ENCODE measurements at places on chromosomes 1 and 21.

DNA sequence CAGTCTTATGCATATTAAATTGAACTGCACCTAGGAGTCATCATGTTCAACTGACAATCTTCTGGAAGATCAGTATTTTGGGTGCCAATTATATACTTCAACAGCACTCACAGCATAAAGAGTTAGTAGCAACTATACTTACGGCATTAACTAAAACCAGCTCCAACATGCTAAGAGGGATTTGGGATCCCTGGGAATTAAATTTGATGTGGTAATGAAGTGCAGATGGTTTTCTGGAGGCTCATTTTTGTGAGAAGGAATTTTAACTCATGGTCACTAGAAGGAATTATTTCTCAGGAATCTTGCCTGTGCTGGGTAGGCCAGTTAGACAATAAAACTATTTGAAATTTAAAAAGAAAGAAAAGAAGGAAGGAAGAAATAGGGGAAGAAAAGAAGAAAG is 18.3 kb downstream of the IFI44 start:
- DNase-seq = peak; percentile 13

DNA sequence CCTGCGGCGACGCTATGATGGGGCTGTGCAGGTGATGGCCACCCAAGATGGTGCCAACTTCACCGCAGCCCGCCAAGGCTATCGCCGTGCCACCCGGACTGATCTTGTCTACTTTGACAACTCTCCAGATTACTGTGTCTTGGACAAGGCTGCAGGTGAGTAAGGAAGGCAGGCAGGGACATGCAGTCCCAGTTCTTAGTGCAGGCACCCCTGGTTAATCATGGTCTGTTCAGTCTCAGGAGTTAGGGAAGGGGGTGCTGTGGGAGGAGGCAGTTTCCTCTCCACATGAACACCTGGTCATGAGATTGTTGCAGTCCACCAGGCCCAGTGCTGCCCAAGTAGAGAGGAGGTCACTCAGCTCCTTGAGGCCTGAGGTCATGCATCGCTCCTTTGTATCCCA is 8.5 kb downstream of the WNT2B start:
- DNase-seq = no peak

DNA sequence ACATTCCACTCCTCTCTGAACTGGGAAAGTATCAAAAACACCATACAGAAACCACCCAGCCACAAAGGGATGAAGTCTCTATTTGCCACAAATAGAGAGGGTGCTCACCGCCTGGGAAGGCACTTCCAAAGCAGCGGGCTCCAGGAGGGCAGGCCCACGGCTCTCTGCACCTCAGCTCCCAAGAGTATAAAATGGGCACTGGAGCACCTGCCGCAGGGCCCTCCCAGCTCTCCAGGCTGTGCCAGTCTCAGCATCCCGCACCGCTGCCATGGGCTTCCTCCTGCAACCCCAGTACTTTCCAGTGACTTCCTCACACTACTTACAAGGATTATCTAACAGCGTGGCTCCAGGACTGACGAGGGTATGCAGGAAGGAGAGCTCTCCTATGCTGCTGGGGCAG is 14.4 kb downstream of the C2CD2 start:
- no peak for DNase-seq

DNA sequence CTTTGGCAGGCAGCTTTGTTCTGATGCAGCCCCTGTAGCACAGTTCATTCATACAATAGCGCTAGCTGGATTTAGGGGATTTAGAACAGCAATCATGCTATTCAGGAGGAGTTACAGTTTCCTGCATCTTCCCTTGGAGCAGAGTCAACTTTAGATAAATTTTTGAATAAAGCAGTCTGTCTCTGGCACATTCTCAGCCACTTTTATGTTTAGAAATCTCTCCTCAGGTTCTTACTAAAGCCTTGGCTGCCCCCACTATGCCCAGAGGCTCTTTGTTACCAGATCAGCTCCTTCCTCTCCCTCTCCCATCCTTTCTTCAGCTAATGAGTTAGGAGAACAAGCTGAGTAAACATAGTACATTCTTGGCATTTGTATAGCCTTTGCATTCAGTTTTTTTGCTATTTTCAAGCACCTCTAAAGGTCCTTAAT is 17.0 kb upstream of the PIGC start:
- no peak for DNase-seq

DNA sequence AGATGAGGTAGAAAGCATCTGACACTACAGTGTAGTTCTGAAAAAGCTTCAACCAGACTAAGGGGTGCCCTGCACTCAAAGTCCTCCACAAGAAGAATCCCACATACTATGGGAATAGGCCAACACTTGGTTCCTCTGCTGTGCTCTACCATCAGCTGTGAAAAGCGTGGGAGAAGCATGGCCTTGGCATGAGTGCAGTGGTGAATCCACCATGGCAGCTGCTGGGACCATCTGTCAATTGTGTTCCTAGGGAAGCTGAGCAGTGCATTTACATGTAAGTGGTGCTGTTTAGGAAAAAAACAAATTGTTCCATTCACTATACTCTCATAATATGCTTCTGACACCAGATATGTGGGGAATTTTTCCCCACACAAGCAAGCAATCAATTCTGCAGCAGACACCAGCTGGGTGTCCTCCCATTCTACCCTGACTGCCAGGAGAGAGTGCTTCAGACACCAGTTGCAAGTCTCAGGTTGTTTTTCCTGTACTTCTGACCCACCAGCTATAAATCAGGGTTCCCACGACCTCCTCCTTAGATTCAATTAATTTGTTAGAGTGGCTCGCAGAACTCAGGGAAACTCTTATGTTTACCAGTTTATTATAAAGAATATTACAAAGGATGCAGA is 230.8 kb upstream of the CHRM3 start:
- DNase-seq = no peak

- peak; percentile 18 for DNase-seq
Observed at GRCh38 chr1:245983294-245983967, 523.6 kb downstream of the SMYD3 start.

- DNase-seq = no peak
Observed at GRCh38 chr1:28822799-28823198, 10.8 kb downstream of the OPRD1 start.

GRCh38 chr1:236841341-236841740 is 46.2 kb downstream of the MTR start:
- no peak for DNase-seq

GRCh38 chr1:115473986-115474565 is 136.0 kb upstream of the NGF start:
- no peak for DNase-seq

DNA sequence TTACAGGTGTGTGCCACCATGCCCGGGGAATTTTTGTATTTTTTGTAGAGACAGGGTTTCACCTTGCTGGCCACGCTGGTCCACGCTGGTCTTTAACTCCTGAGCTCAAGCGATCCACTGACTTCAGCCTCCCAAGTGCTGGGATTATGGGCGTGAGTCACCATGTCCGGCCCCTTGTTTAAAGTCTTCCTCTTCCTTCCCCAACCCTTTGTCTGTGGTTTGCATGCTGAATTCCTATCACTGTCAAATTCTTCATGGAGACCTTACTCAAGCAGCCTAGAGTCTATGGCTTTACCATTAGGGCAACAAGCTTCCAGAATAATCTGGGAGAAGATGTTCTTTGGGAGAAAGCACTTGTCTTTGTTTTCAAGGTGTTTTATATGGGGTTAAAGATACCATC is 34.7 kb downstream of the B3GALT5 start:
- DNase-seq = peak; percentile 44

- no peak for DNase-seq
Observed at GRCh38 chr1:36446746-36447145, 3.5 kb downstream of the OSCP1 start.

DNA sequence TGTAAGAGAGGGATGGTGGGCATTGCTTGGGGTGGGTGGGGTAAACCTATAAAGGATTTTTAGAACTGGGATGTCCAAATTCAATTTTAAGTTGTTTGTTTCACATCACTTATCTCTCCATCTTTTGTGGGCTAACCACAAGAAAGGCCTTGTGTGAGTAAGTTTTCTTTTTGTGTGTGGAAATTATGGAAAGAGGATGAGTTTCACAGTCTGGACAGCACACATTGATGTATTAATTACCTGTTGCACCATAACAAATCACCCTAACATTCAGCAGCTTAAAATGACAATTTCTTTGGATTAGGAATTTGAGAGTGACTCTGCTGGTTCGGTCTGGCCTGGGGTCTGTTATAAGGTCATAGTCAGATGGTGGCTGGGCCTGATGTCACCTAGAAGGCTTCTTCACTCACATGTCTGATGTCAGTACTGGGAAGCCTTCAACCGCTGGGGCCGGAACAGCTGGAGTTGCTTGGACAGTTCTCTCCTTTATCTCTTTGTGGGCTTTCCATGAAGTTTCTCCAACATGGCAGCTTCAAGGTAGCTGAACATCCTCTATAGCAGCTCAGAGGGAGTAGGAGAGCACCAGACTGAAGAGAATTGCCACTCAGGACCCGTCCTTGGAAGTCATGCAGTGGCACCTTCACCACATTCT is 2.0 kb upstream of the COL9A2 start:
- no peak for DNase-seq

All from AG08395 (cell line).